ENCODE measurements at places on chromosomes 3 and 15.

DNA sequence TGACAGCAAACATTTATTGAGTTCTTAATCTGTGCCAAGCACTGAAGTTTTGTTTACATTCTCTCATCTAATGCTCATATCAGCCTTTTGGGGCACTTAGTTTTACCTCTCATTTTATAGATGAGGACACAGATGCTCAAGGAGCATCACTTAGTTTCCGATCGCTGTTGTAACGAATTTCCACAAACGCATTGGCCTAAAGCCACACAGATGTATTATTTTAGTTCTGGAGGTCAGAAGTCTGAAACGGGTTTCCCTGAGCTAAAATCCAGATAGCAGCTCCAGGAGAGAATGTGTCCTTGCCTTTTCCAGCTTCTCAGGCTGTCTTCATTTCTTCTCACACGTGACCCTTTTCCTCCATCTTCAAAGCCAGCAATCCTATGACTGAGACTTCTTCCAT is 11.1 kb downstream of the SEMA6D start:
- DNase-seq: no peak

DNA sequence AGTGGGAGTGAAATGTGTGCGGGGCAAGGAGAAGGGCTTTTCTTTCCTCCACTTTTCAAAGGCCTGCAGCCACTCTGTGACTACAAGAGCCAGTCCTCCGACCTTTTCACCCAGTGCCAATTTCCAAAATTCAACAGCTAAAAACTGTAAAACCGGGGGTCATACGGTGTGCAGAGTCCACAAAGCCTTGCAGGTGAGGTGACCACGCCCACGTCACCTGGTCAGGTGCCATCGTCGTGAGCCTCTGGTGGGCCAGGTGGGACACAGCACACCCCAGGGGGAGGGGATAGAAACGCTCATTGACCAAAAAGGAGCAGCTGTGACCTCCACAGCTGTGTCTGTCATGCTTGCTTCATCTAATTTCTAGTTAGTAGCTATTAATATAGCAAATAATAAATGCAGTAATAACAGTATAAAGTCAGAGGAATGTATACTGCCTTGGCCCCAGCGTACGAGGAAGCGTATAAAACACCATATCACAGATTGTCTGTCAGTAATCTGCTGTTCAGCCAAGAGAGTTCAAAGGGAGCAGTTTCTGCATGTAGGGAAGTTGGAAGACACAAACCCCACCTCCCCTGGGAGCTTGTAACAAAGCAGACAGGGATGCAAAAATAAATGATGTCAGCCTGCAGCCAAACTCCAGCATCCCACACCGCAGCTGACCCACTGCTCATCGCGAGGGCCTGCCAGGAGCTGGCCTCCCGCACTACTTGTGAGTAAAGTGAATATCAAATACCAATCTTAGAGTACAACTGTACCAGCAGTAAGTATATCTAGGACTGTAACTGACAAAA is 86.7 kb downstream of the VGLL4 start:
- DNase-seq: no peak

DNA sequence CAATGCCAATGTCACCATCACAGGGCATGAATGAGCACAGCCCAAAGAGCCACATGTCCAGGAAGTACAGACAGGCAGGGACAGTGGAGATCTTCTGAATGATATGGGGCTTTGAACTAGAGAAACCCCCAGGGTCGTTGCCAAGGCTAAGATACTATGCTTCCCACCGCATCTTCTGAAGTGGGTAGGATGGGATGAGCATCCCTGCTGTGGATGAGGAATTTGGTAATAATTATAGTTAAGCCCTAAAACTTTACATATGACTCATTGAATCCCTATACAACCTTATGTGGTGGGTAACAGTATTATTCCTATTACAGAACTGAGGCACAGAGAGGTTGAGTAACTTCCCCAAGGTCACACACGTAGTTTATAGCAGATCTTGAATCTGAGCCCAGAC is 44.2 kb downstream of the WNT5A start:
- no peak for DNase-seq

DNA sequence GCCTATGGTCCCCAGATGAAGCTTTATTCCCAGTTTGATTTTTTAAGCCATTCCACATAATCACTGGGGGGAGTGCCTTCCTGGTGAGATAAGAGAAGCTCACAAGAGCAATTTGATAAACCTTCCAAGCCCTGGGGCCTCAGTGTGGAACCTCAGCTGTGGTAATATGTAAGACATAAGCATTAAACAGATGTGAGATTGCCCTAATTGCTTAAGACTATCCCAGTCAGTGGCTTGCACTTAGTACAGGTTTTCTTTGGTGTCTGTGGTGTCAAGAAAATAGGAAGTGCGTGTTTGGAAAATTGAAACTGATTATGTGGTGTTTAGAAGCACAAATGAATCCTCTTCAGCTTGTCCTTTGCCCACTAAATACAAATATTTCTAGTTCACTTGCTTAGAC is 54.3 kb downstream of the LRRN1 start:
- DNase-seq: no peak

- DNase-seq: no peak
These were observed 5.7 kb downstream of the THBS1 start for GRCh38 chr15:39586387-39587095.

GRCh38 chr3:30775040-30775439 is 119.4 kb downstream of the GADL1 start:
- DNase-seq: no peak

DNA sequence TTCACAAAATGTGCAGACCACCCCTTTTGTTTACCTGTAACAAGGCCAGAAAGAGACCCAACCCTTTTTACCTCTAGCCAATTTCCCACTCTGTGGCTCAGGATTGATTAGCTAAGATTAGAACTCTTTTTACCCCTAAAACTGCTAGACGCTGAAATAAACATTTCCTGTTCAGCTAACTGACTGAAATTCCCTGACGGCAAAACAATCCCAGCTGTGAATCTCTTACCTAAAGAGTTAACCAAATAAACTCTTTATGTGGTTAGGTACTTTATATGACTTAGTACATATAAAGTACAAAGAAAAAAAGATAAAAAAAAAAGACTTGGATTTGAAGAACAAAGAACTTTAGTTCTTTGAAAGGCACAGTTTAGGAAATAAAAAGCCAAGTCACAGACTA is 988.7 kb downstream of the FHIT start:
- DNase-seq: no peak

DNA sequence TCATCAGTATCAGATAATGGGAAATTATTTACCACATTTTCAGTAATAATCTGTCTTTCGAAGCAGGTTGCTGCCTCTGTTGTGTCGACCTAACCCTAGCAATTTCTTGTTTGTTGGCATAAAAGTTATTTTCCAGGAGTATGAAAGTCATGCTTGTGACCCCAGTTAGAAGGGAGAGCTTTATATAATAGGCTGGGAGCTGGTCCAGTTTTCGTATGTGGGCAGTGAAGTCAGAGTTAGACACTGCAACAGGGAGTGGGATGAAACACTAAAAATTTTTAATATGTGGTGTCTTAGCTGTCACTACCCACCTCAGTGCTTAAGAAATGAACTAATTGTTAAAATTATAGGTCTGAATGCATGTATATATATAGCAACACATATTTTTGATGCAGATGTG is 348.5 kb downstream of the FEZF2 start:
- DNase-seq: no peak

DNA sequence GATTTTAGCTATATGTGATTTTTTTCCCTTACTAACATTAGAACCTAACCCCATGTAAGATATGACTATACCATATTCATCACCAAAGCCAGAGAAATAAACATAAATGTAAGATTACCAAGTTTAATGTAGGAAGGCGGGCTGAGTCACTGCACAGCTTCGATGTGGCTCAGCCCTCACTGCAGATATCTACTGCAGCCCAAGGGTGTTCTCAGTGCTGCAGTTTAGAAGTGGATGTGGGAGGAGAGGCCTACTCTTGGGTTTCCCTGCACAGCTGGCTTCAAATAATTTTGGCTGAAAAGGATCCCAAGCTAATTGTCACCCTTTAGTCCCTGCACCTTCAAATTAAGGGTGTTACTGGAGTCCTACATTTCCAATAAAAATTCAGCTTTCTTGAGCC is 9.3 kb downstream of the ARPP19 start:
- DNase-seq: peak; percentile 62

DNA sequence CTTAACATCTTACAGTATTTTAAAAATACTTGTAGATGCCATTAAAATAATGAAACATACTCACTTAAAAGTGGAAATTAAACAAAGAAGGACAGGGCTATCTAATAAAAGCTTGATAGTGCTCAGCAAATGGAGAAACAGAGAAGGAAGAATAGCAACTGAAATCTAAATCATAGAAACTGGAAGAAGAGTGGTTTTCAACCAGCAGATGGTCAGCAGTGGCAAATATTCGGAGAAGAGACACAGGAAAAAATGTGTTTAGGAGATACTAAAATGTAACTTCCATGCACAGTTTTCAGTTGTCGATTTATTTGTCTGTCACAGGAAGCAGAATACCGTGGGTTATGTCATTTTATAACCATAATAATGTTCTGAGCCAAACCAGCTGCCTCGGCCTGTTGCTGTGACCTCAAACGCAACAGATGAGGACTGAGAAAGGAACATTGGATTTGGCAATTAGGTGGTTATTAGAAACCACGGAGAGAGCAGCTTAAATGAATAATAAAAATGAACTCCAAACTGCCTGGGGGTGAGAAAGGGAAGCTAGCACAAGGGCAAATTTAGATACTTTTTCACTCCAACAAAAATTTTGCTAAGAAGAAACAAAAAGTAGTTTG is 246.6 kb upstream of the KCNMB2 start:
- no peak for DNase-seq

GRCh38 chr15:36291501-36291900 is 287.9 kb upstream of the CDIN1 start:
- no peak for DNase-seq

DNA sequence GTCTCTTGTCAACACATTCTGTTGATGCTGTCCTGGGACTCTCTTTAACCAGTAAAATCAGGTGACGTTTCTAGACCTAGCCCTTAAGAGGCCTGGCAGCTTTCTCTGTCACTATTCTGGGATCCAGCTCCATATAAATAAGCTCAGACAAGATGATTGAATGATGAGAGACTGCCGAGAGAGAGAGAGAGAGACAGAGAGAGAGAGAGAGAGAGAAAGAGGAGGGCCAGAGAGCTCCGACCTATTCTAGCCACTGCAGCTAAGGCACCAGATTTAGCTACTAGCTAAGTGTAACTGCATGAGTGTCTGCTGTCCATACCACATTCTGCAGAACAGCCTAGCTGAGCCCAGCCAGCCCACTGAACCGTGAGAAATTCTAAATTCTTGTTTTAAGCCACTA is 36.1 kb upstream of the CTXND1 start:
- DNase-seq: no peak

DNA sequence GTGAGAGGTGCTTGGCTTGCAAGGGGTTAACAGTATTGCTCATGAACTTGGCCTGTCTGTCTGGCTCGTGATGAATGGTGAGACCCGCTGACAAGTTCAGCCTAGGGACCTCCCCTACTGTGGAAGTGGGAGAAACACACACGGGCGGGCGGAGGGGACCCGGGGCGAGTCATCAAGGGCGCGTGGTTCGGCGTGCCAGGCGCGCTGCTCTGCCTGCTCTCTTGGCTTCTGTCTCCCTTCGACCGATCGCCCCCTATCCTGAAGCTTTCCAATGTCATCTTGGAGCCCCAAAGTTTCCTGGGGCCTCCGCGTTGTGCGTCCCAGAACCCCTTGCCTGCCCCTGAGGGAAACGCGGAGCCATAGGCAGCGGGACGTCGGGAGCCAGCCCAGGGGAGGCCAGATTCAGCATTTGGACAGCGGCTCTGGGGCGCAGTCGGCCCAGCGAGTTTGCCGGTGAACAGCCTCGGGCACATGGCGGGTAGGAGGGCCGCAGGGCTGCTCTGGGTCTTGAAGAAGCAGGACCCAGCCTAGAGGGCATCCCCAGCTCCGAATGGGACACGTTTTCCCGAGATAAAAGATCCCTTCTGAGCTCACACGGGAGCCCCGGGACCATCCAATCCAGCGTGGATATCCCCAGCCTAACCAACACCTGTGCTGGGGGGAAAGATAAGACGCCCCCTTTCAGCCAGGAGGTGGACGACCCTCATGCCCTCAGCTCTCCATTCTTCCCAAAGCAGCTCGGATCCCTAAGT is 27.0 kb upstream of the POLG start:
- DNase-seq: no peak

DNA sequence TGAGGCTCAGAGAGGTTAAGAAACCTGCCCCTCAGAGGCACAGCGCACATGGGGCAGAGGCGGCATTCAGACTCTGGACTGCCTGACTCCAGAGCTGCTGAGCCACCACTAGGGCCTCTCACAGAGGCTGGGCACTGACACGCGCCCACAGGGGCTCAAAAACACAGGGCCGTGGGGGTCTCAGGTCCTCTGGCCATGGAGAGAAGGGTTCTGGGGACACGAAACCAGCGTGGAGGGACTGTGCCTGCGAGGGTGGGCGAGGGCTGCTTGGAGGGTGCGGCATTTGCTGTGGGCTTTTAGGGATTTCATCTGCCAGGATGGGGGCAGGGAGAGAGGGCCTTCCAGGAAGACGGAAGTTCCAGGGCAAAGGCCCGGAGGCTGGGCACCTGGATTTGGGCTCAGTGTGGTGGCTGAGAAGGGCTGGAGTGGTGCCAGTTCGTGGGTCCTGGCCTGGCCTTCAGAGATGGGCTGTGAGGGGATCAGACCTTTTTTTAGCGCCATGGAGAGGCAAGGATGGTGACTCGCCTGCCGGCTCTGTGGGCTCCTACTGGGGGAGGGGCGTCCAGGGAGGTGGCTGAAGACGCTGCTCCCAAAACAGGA is 69.6 kb downstream of the EFCAB12 start:
- DNase-seq: no peak

GRCh38 chr3:134211797-134212196 is 38.9 kb downstream of the RYK start:
- no peak for DNase-seq

- DNase-seq: no peak
These were observed 8.6 kb downstream of the LTF start for GRCh38 chr3:46456118-46456517.

DNA sequence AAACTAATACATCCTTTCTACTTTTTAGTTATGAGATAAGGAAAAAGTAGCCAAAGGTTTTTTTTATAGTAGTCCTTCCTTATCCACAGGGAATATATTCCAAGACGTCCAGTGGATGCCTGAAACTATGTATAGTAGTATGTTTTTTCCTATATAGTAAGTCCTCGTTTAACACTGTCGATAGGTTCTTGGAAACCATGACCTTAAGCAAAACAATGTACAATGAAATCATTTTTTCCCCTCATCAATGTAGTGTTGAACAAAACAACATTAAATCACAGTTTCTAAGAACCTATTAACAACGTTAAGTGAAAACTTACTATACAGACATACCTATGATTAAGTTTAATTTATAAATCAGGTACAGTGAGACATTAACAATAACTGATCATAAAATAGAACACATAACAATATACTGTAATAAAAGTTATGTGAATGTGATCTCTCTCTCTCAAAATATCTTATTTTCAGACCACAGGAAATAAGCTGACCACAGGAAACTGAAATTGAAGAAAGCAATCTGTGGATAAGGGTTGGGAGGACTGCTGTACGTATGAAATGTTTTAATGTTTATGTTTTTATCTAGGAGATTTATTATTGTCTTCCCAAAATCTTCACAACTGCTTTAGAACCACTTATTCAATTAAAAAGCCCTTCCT is 20.6 kb downstream of the COPS2 start:
- no peak for DNase-seq
